ENCODE measurements at places on chromosomes 4 and X. TPM values are rescaled to one million over a fixed set of nuclear protein-coding genes. Genes with fewer than 3 reads are reported as not detected.

- no peak for DNase-seq
Observed at GRCh38 chr4:156619154-156619934, 352.3 kb downstream of the PDGFC start.

Gene YTHDC1
- 35.5 TPM for total RNA-seq

Gene TMEM154
- 0.52 TPM for total RNA-seq

Gene PRRG1
- 17.6 TPM for total RNA-seq

Measured in LHCN-M2 (cell line).